ENCODE measurements at places on chromosomes 3 and 15.

- no peak for DNase-seq
Measured at GRCh38 chr3:174398761-174399160, 460.4 kb upstream of the NAALADL2 start.

DNA sequence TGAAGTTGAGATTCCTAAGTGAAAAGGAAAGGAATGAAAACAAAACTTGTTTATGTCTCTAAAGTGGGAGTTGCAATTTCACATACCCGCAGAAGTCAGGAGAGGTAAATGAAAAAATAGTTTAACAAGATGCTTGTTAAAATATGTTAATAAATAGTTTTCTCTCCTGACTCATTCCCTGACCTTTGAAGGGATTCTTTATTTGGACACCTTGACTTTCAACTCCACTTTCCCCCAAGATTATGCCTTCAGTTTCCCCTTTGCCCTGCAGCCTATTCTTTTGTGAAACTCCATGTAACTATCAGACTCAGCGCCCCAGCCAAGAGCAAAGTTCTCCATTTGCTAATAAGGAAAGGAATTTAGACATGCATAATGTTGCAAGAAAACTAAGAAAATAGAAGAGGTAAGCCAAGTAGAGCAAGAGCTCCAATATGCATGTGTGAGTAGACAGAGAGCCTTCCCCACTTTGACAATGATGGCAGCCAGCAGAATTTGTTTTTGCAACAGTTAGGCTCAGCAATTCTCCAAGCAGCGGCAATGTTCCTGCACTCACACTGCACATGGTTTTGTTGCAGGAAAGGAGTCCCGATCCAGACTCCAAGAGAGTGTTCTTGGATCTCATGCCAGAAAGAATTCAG lies 61.2 kb downstream of the CD200 start:
- no peak for DNase-seq

DNA sequence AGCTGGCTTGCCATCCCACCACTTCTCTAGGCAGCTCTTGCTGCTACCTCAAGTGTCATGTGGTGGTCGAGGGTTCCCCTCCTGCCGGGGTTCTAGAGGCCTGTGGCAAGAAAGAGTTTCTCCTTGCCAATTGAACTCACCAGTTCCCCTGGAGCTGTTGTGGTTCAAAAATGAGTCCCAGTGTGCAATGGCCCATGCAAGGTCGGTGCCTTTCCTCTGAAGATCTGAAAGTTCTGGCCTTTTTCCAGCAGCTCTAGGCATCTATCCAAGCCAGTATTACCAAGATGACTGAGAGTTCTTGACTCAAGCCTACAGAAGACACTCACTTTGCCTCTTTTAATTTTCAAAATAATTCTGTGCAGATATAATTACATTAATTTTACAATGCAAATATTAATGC lies 163.6 kb downstream of the KCNMB2 start:
- DNase-seq = no peak

DNA sequence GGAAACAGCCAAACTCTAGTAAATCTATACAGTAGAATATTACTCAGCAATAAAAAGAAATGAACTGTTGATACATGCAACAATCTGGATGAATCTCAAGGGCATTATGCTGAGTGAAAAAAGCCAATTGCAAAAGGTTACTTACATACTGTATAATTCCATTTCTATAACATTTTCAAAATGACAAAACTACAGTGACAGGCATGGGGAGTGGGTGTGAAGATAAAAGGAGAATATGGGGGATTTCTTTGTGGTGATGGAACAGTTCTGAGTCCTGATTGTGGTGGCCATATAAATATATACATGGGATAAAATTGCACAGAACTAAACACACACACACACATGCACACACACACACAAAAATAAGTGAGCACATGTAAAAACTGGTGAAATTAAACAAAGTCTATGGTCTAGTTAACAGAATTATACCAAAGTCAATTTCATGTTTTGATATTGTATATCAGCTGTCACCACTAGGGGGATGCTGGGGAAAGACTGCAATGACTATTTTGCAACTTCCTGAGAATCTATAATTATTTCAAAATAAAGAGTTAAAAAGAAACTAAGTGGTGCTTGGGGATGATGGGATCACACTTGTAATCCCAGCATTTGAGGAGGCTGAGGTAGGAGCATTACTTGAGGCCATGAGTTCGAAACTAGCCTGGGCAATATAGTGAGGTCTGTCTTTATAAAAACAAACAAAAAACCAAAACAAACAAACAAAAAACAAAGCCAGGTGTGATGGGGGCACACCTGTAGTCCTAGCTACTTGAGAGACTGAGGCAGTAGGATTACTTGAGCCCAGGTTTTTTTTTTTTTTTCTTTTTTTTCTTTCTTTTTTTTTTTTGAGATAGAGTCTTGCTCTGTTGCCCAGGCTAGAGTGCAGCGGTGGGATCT lies 66.0 kb downstream of the SPTSSB start:
- no peak for DNase-seq

GRCh38 chr3:49802719-49803464 lies at the start of gene INKA1:
Gene INKA1, plus strand, starts transcription at chr3:49803261. Its CDS starts 132 bp downstream, at chr3:49803393.
- DNase-seq = peak; percentile 79

DNA sequence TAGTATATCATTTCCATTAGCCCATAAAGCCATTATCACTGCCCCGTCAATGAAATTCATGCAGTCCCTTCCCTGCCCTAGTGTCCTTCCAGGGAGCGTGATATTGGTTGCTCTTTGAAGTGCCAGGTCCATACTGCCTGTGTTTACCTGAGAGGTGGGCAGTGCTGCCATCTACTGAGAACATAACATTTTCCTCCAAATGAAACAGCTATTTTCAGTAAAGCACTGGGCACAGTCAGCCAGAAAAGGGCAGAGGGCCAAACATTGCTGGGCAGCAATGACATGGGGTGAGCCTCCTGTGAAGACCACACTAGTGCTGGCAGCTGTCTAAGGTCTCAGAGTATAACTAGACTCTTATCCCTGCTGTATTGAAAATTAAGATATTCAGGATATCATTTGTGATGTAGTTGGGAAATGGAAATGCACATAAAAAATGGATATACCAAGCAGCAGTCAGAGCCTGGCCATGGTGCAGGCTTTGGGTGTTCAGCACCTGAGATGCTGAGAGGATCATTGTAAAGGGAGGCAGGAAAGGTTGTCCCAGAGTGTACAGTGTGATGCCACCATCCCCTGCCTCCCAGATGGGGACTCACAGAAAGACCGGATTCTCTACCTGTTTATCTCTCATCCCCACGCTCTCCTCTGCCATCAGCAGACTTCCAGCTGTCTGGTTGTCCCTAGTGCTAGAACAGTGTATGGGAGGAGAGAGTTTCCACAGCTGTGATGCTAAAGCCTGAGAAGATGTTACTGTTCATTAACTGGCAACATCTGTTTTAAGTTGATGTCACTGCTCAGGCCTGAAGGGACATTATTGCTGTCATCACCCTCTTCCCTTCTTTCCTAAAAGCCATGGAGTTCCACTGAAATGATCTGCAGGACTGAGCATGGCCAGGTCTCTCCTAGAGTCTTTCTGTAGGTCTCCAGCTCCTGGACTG lies 108.8 kb downstream of the ARNT2 start:
- DNase-seq = no peak

GRCh38 chr15:39888243-39888642 lies 31.8 kb downstream of the GPR176 start:
- no peak for DNase-seq

- DNase-seq = no peak
Measured at GRCh38 chr3:17965331-17965730, 222.9 kb upstream of the TBC1D5 start.

DNA sequence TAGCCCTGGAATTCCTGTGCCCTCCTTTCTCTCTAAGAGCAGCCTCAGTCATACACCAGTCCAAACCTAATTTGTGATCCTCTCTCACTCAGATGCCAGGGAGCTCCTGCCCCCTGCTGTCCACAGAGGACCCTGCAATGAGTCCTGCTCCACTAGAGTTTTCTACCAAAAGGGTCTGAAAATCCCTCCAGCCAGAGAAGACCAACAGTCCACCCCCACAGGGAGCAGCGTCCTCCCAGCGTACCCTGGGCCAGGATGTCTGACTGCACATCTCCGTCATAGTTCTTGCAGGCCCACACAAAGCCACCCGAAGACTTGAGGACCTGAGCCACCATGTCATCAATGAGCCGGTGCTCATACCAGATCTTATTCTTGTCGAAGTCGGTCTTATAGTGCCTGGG lies 15.4 kb downstream of the IDH2 start:
- DNase-seq = no peak

DNA sequence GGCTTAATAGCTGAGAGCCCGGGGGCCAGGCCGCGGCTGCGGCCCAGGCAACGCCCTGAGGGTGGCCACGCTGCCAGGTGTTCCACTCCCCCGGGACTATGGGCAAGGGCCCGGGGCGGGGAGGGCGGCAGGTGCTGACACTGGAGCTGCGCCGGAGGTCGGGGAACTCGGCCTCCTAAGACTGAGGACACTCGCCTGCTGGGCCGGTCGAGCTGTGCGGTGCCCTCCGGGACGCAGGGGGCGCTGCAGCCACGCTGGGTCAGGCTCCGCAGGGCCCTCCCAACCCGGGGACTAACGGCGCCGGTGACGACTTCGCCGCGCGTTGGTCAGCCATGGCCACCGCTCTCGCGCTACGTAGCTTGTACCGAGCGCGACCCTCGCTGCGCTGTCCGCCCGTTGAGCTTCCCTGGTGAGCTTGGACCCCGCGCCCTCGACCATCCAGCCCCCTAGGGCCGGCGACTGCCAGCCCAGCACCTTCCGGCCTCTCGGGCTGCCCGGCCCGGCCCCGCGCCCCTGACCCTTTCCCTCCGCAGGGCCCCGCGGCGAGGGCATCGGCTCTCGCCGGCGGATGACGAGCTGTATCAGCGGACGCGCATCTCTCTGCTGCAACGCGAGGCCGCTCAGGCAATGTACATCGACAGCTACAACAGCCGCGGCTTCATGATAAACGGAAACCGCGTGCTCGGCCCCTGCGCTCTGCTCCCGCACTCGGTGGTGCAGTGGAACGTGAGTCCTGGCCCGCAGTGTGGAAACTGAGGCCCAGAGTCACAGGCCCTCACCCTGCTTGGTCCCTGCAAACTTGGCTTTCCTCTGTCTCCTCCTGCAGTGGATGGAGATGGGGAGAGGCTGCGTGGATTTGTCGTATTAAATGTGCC lies at the start of gene NDUFAF3:
Gene NDUFAF3, plus strand, starts transcription at position 309 of the 875 bp plus-strand sequence. Its CDS starts 24 bp downstream, at position 333.
- DNase-seq = peak; percentile 81

GRCh38 chr3:55185380-55185779 lies 257.5 kb upstream of the LRTM1 start:
- DNase-seq = no peak

DNA sequence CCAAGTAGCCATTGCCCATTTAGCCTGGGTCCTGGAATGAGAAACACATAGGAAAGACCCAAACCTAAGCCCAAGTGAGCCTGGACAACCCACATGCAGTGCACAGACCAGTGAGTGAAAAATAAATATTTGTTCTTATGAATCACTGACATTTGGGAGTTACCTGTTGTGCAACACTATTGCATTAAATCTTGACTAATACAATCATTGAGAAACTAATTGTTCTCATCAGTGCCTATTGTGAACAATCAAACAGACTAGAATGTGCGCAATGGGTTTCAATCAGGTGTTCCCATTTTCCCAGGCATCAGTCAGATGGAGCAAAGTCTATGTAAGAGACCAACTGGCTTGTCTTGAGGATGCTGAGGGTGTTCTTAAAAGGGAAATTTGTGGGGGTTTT lies 54.7 kb upstream of the CNOT10 start:
- no peak for DNase-seq

GRCh38 chr15:23039917-23040281 lies 530 bp upstream of the TUBGCP5 start:
- DNase-seq = no peak
